ENCODE measurements at places on chromosomes 16 and 17. TPM values are rescaled to one million over a fixed set of nuclear protein-coding genes. Genes with fewer than 3 reads are reported as not detected.

DNA sequence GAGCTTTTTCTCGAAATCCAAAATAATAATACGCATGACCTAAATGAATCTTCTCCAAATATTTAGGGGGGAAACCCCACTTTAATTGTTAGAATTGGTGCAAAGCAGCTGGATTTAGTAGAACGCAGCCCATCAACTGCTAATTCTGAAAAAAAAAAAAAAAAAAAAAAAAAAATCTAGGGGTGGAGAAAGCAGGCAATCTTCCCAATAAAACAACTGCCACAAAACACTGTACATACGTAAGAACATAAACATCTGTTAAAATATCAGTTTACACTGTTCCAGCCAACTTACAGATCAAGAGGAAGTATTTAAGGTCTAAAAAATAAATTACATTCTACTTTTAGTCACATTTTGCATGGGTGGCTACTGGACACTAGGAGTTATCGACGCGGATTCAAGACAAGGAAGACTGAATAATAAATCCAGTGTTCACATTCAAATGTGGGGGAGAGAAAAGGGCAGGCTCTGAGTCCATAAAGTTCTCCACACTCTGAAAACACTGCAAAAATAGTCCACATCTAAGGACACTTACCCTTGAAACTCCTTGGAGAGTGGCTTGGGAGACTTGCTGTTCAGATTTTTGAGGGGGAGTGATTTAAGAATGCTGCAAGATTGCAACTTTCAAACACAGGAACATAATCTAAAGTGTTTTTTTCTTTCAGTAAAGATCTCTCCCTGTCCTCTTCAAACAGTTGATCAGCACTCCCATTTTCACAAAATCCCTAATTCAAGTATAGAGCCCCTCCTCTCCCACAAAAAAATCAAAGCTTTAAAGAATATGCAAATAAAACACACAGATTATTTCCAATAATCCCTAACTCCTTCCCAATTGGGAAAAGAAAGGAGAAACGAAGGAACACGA is 1.3 kb downstream of the APPBP2 start:
- no peak for DNase-seq

GRCh38 chr17:20189979-20190378 is 180.8 kb downstream of the SPECC1 start:
- no peak for DNase-seq

Gene FBXO39
- total RNA-seq: 0.13 TPM

- DNase-seq: no peak
Measured at GRCh38 chr17:19387921-19388521, 1.0 kb upstream of the MFAP4 start.

DNA sequence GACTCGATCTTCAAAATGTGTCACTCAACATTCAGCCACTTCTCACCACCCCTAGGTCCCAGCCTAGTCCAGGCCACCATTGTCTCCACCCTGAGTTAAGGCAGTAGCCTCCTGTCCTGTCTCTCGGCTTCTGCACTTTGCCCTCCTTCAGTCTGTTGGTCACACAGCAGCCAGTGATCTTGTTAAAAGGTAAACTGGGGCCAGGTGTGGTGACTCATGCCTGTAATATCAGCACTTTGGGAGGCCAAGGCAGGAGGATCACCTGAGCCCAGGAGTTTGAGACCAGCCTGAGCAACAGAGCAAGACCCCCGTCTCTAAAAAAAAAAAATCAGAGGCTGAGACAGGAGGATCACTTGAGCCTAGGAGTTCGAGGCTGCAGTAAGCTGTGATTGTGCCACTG is 25.8 kb downstream of the WWP2 start:
- no peak for DNase-seq

DNA sequence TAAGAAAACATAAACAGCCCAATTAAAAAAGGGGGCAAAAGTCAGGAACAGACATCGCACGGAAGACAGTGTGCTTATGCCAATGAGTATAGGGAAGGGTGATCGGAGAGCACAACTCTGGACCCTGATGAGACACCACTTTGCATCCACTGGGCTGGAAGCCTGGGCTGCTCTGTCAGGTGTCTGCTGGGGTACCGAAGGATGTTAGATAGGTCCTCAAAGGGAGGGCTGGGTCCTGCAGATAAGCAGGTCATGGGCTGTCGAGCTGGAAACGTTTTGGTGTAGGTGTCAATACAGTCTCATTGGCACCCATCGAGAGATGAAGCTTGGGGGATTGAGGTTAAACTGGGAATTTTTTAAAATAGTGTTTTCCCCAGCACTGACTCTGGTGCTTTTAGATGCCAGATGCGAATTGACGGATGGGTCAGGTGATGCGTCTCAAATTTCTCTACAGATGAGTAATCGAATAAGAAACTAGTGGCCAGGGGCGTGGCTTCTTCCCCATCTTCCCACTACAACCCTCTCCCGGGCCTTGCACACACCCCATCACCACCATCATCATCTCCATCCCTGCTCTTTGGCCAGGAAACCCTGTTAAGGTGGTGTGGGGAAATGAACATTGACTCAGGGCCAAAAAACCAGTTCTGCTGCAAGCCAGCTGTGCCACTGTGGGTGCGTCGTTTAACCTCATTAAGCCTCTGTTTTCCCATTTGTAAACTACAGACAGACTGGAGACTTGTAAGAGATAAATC is 47.8 kb upstream of the IRF8 start:
- peak; percentile 44 for DNase-seq

DNA sequence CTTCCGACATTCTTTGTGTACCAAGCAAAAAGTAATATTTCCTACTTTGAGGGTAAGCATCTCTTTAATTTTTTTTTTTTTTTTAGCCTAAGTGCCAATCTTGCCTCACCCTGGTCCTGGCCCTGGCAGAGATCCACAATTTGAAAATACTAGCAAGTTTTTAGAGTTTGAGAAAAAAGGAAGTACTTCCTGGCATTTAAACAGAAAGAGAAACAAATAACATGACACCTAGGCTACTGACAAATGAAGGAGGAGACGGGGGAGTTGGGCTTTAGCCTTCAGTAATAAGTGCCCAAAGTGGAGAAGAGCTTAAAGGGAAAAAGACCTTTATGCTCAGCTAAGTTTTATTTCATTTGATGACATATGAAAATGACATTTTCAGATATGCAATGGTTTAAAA is 92.8 kb downstream of the HS3ST3A1 start:
- no peak for DNase-seq

Gene CXCL16
- 14.5 TPM for total RNA-seq

Gene CBX4
- total RNA-seq: 14.8 TPM

- DNase-seq: no peak
Measured at GRCh38 chr16:66511602-66512271, 38.2 kb downstream of the TK2 start.

DNA sequence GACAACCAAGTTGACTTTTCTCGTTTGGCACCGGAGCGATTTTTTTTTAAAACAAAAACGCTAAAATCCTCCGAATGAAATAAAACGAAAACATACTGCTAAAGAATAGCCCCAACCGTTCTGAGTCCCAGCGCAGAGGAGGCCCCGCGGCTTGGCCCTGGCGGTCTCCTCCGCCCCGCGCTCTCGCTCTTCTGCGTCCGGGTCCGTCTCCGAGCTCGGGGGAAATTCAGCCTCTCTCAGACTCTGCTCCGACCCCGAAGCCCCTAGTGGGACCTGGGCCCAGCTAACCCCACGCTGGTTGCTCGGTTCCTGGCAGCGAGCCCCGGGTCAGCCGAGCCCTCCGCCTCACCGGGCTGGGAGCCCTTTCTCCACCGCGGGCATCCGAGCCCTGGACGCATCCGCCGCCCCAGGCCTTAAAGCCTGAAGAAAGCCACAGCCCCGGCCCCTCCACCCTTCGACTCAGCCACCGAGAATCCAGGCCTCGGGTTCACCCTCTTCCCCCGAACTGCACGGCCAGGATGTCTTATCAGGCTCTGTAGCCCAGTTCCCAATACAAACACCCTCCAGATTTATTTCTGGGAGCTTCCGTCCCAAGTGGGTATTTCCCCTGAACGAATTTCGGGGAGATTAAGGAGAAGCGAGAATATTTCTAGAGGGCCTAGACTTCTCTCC is 1.2 kb downstream of the TBX2 start:
- no peak for DNase-seq

Gene KRTAP16-1
- not detected for total RNA-seq

Gene MYH3
- total RNA-seq: 4.2 TPM

- no peak for DNase-seq
Measured at GRCh38 chr16:3576211-3576610, 992 bp downstream of the NLRC3 start.

- no peak for DNase-seq
Measured at GRCh38 chr17:42103221-42103954, 5.1 kb upstream of the ZNF385C start.

Gene NSMCE1
- total RNA-seq: 27.9 TPM

Gene IL21R
- 0.33 TPM for total RNA-seq

DNA sequence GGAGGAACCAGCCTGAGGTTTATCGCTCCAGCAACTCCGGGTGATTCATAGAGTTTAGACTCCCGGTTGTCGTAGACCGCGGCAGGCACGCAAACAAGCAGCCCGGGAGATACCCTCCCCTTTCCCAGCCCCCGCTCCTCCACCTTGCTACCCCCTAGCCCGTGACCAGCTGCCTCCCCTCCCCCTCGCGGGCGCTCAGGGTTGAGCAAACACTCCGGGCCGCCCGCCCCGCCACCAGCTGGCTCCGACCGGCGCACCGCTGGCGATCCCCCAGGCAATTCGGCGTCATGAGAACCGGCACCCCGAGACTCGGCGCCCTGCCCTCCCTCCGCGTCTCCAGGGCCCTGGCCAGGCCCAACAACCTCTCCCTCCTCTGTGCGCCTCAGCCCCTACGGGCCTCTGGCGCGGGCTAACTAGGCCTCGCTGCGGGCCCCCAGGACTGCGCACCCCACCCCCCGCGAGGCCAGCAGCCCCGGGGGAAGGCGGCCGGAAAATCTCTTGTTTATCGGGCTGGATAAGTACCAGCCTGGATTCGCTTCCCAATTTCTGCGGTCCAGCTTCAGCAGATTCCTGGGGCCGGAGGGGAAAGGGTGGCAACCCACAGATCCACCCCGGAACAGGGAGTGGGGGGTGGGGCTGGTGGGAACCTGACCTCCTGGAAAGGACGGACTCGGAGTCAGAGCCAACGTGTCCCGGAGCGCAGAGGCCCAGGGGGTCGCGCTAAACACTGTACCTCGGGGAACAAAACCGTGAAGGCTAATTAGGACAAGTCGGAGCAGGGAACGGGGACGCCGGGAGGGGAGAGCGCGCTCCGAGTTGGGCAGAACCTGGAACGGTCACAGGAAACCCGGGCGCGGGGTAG is 951 bp upstream of the GPRC5C start:
- peak; percentile 96 for DNase-seq

DNA sequence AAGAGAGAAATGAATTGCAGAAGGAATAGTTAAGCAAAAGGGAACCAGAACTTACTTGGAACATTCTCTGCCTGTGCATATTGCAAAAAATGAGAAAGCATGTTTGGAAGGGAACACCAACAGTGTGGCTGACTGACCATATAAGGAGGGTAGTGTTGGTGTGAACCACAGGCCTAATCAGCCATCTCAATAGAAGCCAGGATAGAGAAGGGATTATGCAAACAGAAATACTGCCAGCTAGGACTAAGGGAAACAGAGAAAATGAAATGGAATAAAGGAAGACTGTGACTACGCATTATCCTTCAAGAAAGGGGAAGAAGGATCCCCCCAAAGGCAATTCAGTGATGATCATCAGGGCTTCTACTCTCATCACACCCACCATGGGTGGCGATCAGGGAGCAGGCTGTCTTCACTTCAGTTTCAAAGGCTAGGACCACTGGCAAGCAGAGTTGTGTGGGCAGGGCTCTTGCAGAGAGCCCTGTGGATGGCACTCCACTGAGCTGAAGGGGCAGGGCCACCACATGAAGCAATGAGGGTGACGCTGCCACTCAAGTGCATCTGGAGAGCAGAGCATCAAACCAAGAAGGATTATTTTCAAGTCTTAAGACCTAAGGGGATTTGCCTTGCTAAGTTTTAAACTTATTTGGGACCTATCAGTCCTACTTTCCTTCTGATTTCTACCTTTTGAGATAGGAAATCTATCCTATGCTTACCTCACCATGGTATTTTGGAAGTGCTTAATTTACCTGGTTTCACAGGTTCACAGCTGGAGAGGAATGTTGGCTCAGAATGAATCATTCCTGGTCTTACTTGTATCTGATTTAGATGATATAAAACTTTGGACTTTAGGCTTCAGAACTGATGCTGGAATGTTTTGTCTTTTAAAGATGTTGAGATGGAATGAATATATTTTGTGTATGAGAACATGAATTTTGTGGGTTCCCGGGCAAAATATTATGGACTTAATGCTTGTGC is 140.5 kb downstream of the SSH2 start:
- no peak for DNase-seq

Gene PLXDC1
- 0.50 TPM for total RNA-seq

Gene CSF3
- not detected for total RNA-seq

GRCh38 chr17:58083491-58084316 is 485 bp downstream of the DYNLL2 start:
- DNase-seq: peak; percentile 68

DNA sequence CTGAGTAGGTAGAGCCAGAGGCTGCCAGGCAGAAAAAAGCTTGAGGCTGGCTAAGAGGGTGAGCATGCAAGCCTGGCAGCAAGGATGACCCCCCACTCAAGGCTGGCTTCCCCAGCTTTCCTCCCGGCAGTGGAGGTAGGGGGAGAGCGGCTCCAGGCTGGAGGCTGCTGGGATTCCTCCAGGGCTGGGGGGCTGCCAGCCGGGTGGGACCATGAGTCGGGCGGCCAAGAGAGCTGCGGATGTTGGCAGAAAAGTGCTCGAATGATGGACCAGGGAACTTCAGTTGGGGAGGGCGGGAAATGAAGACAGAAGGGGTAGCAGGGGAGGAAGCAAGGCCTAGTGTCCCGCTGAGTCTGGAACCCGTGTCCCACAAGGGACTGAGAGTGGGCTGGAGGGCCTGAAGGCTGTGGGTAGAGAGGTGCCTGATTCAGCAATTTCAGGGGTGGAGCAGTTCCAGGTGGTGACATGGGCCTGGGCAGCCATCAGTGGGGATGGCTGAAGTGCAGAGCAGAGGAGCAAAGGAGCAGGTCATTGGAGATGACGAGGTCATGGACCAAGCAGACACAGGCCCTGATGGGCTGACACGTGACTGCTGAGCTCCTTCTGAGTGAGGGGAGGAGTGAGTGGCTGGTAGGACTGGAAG is 20.3 kb downstream of the HSD11B2 start:
- no peak for DNase-seq
